Activated T-helper 17 cell treated with anti-CD3 and anti-CD28 coated beads, Interleukin-2, amount 50 U/mL, for 72 hours (primary cell): ENCODE measurements at places on chromosomes 1 and 21.

GRCh38 chr1:172002725-172003345 lies 161.5 kb downstream of the DNM3 start:
- H3K27me3 ChIP-seq = no peaks in the 10 kb centered on the region
- H3K4me3 ChIP-seq = no peak overlapping the region
- H3K4me1 ChIP-seq = no peaks in the 10 kb centered on the region
- H3K36me3 ChIP-seq = no peaks in the 10 kb centered on the region

- H3K4me1 ChIP-seq = no peaks in the 10 kb centered on the region
- no peak overlapping the region for H3K4me3 ChIP-seq
- H3K36me3 ChIP-seq = no peaks in the 10 kb centered on the region
- H3K27me3 ChIP-seq = peaks cover 7% of the 10 kb centered on the region
- no peak overlapping the region for H3K27ac ChIP-seq
Observed at GRCh38 chr1:2604844-2605508, 18.4 kb downstream of the PRXL2B start.

- no peak overlapping the region for H3K27ac ChIP-seq
- no peak overlapping the region for H3K4me3 ChIP-seq
- no peak for ATAC-seq
- H3K36me3 ChIP-seq = no peaks in the 10 kb centered on the region
- no peaks in the 10 kb centered on the region for H3K27me3 ChIP-seq
Observed at GRCh38 chr21:21039624-21040170, 41.5 kb downstream of the NCAM2 start.

GRCh38 chr21:15000081-15000480 lies 64.7 kb downstream of the NRIP1 start:
- H3K27ac ChIP-seq = no peak overlapping the region
- no peak for ATAC-seq
- no peak overlapping the region for H3K4me3 ChIP-seq
- no peaks in the 10 kb centered on the region for H3K27me3 ChIP-seq
- H3K4me1 ChIP-seq = peaks cover 11% of the 10 kb centered on the region

GRCh38 chr1:179082333-179082998 lies 596 bp downstream of the TOR3A start:
- peaks cover 14% of the 10 kb centered on the region for H3K4me1 ChIP-seq
- H3K27me3 ChIP-seq = no peaks in the 10 kb centered on the region
- peak overlapping the region; percentile 85 for H3K4me3 ChIP-seq
- peak overlapping the region; percentile 95 for H3K27ac ChIP-seq
- peaks cover 22% of the 10 kb centered on the region for H3K36me3 ChIP-seq

DNA sequence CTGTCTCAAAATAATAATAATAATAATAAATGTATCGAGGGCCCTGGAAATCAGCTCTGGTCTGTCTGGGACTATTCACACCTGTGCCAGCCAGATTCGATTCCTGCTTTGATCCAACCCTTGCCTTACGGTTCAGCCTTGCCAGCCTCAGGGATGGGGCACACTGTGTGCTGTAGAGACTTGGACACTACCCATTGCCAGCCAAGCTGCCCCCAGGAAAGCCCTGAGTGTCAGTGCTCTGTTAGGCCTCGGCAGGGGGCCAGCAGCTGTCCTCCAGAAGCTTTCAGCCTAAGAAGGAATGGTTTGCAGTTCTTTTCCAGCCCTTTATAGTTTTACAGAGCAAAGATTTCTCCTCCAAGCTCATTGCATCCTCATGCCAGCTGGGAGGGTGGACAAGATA lies 96.2 kb upstream of the RUNX3 start:
- H3K36me3 ChIP-seq = peaks cover 7% of the 10 kb centered on the region
- H3K27ac ChIP-seq = no peak overlapping the region
- peaks cover 53% of the 10 kb centered on the region for H3K4me1 ChIP-seq
- H3K27me3 ChIP-seq = no peaks in the 10 kb centered on the region
- ATAC-seq = no peak

DNA sequence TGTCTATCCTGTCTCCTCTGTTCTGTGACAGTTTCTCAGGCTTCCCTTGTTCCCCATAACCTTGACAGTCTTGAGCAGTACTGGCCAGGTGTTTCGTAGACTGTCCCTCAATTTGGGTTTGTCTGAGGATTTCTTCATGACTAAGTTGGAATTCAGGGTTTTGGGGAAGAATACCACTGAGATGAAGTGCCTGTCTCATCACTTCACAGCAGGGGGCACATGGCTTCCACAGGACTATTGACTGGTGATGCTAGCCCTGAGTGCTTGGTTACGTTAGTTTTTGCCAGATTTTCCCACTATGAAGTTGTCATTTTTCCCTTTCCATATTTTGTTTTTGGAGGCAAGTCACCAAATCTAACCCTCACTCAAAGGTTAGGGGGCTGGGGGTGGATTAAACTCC lies 45.7 kb downstream of the CDCP2 start:
- H3K4me3 ChIP-seq = no peak overlapping the region
- no peak overlapping the region for H3K27ac ChIP-seq
- no peak for ATAC-seq
- H3K4me1 ChIP-seq = no peaks in the 10 kb centered on the region

GRCh38 chr1:230171356-230172015 lies 104.4 kb downstream of the GALNT2 start:
- no peak overlapping the region for H3K4me3 ChIP-seq
- H3K36me3 ChIP-seq = no peaks in the 10 kb centered on the region
- no peak overlapping the region for H3K27ac ChIP-seq

- H3K36me3 ChIP-seq = no peaks in the 10 kb centered on the region
- no peaks in the 10 kb centered on the region for H3K4me1 ChIP-seq
- H3K27me3 ChIP-seq = peaks cover 32% of the 10 kb centered on the region
- H3K27ac ChIP-seq = no peak overlapping the region
Observed at GRCh38 chr1:222784916-222785315, 29.9 kb upstream of the DISP1 start.

DNA sequence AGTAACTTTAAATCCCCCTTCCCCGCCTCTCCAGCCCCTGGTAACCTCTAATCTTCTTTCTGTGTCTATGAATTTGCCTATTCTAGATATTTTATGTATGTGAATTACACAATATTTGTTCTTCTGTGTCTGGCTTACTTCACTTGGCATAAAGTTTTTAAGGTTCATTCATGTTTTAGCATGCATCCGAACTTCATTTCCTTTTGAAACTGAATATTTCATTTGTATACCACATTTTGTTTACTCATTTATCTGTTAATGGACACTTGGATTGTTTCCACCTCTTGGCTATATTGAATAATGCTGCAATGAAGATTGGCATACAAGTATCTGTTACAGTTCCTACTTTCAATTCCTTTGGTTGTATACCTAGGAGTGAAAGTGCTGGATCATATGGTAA lies 205.3 kb downstream of the TM2D1 start:
- no peaks in the 10 kb centered on the region for H3K4me1 ChIP-seq
- H3K27me3 ChIP-seq = peaks cover 5% of the 10 kb centered on the region
- H3K36me3 ChIP-seq = no peaks in the 10 kb centered on the region
- no peak overlapping the region for H3K27ac ChIP-seq
- H3K4me3 ChIP-seq = no peak overlapping the region
- no peak for ATAC-seq

GRCh38 chr1:199678771-199679170 lies 348.7 kb upstream of the NR5A2 start:
- no peak overlapping the region for H3K4me3 ChIP-seq
- peaks cover 14% of the 10 kb centered on the region for H3K27me3 ChIP-seq
- ATAC-seq = no peak

DNA sequence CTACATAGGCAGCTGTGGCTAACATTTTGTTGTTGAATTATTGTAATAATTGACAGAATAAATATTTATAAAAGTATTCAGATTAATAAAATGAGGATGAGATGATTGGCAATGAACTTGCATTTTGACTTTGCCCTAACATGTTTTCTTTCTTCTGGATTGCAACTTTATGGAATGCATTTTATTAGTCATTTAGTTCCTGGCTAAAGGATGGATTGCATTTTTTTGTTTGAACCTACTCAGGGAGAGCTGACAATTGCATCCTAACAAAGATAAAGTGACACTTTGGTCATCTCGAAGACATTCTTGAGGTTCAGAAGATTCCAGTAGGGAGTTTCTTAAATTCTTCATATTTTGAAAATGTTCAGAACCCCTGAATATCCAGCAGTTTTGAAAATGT lies 37.5 kb downstream of the PGM1 start:
- ATAC-seq = no peak
- peaks cover 77% of the 10 kb centered on the region for H3K36me3 ChIP-seq
- no peaks in the 10 kb centered on the region for H3K27me3 ChIP-seq
- no peak overlapping the region for H3K27ac ChIP-seq
- no peak overlapping the region for H3K4me3 ChIP-seq

- H3K27ac ChIP-seq = no peak overlapping the region
- no peaks in the 10 kb centered on the region for H3K4me1 ChIP-seq
- H3K36me3 ChIP-seq = no peaks in the 10 kb centered on the region
- peaks cover 3% of the 10 kb centered on the region for H3K27me3 ChIP-seq
- ATAC-seq = no peak
Observed at GRCh38 chr1:30135698-30136097, 587.7 kb downstream of the MATN1 start.

- ATAC-seq = peak; percentile 85
- peaks cover 7% of the 10 kb centered on the region for H3K36me3 ChIP-seq
- H3K4me3 ChIP-seq = peak overlapping the region; percentile 75
- peak overlapping the region; percentile 96 for H3K27ac ChIP-seq
- H3K27me3 ChIP-seq = no peaks in the 10 kb centered on the region
Observed at GRCh38 chr1:9315411-9316079, 22.9 kb downstream of the SPSB1 start.

DNA sequence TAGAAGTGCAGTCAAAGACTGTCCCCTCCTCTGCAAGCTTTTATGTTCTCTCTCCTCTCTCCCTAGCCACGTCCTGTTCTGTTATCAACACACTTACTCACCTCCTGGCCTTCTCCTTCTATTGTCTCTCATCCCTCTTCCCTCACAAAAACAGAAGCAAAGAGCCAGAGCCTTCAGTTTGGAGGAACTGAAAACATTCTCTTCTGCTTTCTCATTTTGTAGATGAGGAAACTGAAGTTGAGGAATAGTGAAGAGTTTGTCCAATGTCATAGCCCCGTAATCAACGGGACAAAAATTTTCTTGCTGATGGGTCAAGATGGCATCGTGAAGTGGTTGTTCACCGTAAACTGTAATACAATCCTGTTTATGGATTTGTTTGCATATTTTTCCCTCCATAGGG lies 1.9 kb downstream of the NLRP3 start:
- H3K4me1 ChIP-seq = peaks cover 50% of the 10 kb centered on the region
- peak overlapping the region; percentile 88 for H3K4me3 ChIP-seq
- no peak overlapping the region for H3K27ac ChIP-seq
- no peak for ATAC-seq

- ATAC-seq = no peak
- H3K4me3 ChIP-seq = no peak overlapping the region
- no peaks in the 10 kb centered on the region for H3K36me3 ChIP-seq
- H3K4me1 ChIP-seq = peaks cover 8% of the 10 kb centered on the region
- H3K27me3 ChIP-seq = no peaks in the 10 kb centered on the region
- no peak overlapping the region for H3K27ac ChIP-seq
Observed at GRCh38 chr1:16152481-16153087, 3.3 kb downstream of the EPHA2 start.

GRCh38 chr1:119225831-119226230 lies 85.4 kb upstream of the WARS2 start:
- no peak overlapping the region for H3K4me3 ChIP-seq
- H3K27ac ChIP-seq = no peak overlapping the region
- no peaks in the 10 kb centered on the region for H3K27me3 ChIP-seq
- ATAC-seq = no peak

DNA sequence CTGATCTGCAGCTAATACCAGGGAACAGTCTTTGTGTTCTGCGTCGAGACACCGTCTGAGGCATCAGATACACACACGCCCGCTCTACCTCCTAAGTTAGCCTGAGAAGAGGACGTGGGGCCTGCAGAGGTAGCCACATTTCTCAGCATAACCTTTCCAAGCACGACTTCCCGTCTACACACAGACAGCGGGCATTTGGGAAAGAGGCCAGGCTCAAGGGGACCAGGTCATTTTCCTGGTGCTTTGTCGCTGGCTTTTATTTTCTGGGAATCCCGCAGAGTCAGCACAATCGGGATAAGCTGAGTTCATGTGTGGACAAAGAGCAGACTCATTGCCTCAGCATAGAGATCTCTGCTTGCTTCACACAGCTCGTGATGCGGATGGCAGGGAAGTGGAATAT lies 72.5 kb upstream of the SMYD2 start:
- ATAC-seq = no peak
- H3K36me3 ChIP-seq = no peaks in the 10 kb centered on the region
- no peak overlapping the region for H3K4me3 ChIP-seq
- H3K27ac ChIP-seq = no peak overlapping the region
- H3K27me3 ChIP-seq = peaks cover 7% of the 10 kb centered on the region

DNA sequence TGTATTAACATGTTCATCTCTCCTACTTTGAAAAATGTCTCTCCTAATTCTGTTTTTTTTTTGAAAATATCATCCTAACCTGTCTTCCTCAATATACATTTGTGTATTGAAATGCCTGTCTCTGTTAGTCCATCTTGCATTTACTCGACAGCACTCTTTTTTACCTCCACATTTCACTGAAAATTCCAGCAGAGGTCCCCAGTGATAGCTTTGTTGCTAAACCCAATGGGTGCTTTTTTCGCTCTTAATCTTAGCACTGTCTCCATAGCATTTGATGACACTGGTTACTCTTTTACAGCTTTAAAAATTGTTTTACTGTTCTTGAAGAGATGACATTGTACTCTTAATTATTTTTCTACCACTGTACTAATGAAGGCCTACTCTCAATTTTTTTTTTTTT lies 10.8 kb downstream of the OSBPL9 start:
- H3K27ac ChIP-seq = no peak overlapping the region
- H3K27me3 ChIP-seq = no peaks in the 10 kb centered on the region
- no peaks in the 10 kb centered on the region for H3K36me3 ChIP-seq
- no peak overlapping the region for H3K4me3 ChIP-seq
- no peak for ATAC-seq

DNA sequence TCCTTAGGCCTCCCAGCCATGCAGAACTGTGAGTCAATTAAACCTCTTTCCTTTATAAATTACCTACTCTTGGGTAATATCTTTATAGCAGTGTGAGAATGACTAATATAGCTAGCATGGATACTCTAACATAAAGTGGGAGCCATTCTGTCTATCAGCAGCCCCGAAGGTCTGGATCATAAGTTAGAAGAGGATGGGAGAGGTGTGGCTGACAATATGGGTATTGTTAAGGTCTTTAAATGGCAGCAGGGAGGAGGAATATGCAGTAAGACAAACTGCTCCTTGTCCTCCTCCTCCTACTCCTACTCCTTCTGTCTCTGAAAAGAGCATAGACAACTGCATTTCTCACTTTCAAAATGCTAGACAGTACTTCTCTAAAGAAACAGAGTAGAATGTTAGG lies 214.0 kb upstream of the C1orf87 start:
- H3K36me3 ChIP-seq = no peaks in the 10 kb centered on the region
- H3K27ac ChIP-seq = no peak overlapping the region
- H3K4me1 ChIP-seq = no peaks in the 10 kb centered on the region
- H3K4me3 ChIP-seq = no peak overlapping the region
